ENCODE measurements at places on chromosomes 11 and 22.

- no peak for DNase-seq
Observed at GRCh38 chr11:72202571-72202970, 10.6 kb downstream of the FOLR1 start.

DNA sequence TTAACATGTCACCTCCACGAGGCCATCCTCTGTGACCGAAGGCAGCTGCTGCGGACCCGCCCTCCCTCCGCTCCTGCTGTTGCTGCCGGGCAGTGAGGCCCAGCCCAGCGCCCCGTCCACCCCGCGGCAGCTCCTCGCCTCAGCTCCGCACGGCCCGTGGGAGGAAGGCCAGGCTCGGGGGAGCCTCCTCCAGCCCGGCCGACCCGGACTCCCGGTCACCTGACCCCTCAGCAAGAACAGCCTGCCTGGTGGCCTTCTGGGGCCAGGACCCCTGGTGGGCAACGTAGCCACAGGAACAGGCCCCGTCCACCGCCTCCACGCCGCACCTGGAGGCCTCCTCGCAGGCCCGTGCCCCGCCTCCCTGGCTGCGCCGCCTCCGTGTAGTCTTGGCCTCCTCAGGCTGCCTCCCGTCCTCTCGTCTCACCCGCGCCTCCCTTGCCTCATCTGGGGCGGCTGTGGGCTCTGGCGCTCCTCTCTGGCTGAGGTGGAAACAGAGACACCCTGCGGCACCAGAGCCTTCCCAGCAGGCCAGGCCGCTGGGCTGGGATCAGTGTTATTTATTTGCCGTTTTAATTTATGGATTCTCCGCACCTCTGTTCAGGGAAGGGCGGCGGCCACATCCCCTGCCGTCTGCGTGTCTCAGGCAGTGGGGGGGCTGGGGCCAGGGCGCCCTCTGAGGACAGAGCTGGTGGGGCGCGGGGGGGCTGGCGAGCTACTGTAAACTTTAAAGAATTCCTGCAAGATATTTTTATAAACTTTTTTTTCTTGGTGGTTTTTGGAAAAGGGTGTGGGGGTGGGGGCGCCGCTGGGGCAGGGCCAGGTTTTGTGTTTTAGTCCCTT lies 25.4 kb downstream of the MOB2 start:
- DNase-seq, result no peak

GRCh38 chr11:128761339-128761738 lies 67.5 kb downstream of the FLI1 start:
- no peak for DNase-seq

- DNase-seq, result peak; percentile 9
Observed at GRCh38 chr11:76234416-76235232, 28.3 kb upstream of the WNT11 start.

GRCh38 chr11:79227767-79228755 lies 212.8 kb downstream of the TENM4 start:
- DNase-seq, result no peak

DNA sequence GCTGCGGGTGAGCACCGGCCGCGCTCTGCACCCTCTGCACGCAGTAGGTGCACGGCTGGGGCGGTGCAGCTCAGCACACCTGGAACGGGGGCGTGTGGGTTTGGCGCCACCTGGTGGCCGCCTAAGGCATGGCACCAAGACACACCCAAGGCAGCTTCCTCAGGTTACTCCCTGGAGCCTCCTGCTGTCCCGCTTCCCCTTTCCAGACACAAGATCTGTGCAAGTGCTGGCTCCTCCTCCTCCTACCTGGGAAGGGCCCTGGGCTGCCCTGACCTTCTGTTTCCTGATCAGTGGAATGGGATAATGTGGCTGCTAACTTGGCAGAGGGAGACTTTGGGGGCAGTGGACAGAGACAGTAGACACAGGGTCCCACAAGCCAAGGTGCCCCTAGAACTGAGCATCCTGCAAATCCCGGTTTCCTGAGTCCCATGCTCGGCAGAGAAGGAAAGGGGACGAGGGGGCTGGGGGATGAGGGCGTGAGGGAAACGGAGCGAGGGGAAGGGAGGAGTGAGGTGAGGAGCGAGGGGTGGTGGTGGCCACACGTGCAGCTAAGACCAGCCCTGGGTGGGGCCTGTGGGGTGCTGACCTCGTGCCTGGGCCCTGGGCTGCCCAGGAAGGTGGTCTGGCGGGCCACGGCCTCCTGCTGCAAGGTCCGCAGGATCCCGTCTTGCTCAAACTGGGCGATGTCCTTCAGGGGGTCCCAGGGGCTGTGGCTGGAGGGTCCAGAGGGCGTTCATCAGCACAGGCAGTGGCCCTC lies 34.8 kb upstream of the CARS1 start:
- peak; percentile 53 for DNase-seq

DNA sequence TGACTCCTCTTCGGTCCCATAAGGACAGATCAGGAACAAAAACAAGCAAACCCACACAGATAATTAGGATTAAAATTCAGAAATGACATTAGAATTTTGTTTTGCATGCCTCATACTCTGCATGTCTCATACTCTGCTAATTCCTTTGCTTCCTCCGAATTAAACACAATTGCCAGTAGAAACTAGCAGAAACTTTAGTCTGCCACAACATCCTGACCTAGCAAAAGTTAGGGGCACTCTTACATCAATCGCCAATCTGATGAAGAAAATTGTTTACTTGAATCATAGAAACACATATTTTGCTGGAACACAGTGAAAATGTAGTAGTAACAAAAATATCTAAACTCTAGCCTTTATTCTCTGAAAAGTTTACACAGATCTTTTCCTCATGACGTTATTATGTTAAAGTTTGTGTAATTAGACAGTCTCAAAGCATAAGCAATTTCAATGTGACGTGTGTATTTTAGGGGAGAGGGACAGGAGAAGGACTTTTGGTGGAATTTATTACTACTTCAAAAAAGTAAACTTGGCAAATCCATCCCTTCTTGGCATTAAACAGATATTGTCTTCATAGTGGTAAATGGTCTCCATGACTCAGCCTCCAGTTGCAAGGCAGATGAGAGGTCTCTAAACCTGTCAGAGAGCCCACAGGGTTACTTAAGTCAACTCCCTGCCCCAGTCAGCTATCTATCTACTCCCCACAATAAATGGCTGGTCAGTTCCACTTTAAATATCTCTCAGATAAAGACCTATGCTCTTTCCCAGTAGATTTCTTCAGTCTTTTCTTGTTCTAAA lies 249.8 kb upstream of the UBASH3B start:
- no peak for DNase-seq

DNA sequence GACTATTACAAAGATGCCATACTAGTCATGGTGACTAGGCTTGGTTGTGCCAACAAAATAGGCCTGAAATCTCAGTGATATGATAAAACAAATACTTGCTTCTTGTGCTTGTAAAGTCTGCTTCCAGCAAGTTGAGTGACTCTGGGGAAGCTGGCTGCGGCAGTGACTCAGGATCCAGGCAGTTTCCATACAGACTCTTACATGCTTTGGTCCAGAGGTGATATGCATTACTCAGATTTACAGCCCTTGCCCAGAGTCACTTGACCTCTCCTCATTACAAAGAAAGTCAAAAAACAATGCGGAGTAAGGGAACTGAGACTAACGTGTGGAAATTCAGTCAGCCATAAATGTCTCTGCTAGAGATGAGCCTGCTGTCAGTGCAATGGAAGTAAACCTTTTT lies 387.5 kb downstream of the KCNA4 start:
- no peak for DNase-seq

- peak; percentile 30 for DNase-seq
Observed at GRCh38 chr11:64146036-64146955, 19.6 kb downstream of the MACROD1 start.

DNA sequence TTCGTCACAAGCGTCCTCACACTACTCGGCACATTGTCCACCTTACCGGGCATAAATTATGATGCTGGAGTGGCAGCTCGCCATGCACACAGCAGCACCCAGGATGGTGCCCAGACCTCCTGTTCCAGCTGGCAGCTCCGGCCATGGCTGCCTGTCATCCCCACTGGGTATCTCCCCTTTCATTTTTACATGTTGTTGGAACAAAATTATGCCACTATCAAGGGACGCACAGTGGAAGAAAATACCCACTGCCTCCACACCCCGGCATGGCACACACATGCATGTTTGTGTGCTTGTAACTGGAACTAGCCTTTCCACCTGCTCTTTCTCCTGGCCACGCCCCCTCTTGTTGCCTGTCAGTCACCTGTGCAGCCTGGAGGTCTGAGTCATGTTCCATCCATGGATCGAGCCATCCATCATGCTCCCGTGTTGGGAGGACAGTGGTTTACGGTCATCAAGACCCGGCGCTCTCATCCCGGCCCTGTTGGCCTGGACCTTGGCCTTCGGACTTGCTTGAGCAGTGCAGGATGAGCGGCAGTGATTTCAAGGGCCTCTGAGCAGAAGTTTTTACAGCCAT lies 1069.6 kb downstream of the BRD1 start:
- no peak for DNase-seq

DNA sequence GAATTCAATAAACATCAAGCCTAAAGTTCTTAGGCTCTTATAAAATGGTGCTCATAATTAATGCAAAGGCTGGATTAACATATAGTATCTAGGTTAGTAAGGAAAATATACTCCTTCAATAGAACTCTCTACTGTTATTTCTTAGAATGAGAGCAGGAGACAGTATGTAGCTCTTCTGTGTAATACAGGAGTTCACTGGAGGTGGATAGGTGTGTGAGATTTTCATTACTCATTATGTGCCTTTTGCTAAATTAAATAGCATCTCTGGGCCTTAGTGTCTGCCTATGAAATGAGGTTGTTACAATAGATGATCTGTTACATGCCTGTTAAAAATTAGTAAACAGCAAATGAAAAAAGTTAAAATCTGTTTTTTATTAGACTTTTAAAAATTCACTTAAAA lies 20.6 kb downstream of the EED start:
- no peak for DNase-seq

GRCh38 chr22:40898850-40899357 lies 37.0 kb upstream of the DNAJB7 start:
- DNase-seq, result no peak

All from activated T-helper 1 cell treated with anti-CD3 and anti-CD28 coated beads, Interleukin-2, amount 50 U/mL, for 16 hours (primary cell).